ENCODE measurements at places on chromosomes 12 and 14.

DNA sequence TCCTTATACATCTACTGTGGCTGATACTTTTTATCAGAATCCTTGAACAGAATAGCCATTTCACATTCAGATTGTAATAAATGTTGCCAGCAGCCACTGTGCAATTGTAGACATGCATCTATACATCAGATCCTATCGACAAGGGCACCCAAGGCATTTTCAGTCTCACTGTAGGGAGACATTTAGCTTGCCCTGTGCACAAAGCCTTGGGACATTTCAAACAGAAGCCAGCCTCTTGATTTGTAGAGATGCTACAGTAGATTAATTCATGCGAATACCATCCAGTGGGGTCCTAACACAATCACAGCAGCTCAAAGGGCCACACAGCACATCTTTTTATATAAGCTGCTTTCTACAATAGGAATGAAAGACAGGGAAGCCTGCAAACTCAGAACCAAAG, 81.4 kb downstream of the SLC8A3 start:
- no peak for DNase-seq

DNA sequence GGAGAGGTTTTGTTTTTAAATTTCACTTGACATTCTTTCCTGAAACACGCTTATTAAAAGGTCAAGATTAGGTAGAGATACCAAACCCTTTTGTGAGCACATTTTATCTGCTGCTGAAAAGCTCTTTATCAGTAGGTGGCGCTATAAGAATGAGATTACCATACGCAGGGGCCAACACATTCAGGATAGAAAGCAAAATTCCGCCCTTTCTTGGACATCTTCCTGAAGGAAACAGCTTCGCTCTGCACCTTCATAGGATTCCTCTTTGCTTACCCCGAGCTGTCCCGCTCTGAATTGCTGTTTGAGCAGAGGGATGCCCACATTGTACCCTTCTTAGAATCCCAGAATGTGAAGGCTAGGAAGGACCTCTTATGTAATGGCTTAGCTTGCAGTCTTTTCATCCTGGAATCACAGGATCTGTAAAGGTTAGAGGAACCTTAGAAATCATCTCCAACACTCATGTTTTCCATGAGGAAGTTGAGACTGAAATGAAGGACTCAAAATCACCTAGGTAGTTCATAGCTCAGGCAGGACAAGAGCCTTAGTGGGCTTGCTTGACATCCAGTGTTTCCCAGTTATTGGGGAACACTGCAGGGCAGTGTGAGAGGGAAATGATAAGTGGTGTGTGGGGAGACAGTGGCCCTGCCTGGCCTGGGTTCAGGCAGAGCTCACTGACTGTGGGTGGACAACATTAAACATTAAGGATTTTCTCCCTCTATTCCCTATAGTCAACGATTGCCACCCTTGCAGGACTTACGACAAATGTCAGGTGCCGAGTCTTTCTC, 38.7 kb upstream of the CRY1 start:
- no peak for DNase-seq

- no peak for DNase-seq
Observed at GRCh38 chr12:128818065-128819022, 5.4 kb downstream of the SLC15A4 start.

GRCh38 chr12:53949631-53950436, 4.9 kb upstream of the HOXC12 start:
- DNase-seq: no peak

DNA sequence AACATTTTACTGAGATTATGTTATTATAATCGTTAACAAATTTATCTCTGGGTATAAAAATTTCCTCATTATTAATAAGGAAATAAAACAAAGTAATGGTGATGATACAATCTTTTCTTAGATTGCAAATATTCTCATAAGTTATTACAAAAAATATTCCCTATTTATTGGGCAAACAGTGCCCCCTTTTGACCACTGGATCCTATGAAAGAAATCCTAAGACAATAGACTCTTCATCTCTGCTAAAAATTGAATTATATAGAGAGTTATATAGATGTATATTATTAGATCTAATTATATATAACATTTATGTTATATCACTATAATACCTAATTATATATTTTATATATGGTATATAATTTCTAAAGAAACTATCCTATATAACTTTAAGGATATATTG, 94.2 kb upstream of the FGD4 start:
- no peak for DNase-seq

GRCh38 chr14:56124327-56124726, 6.1 kb downstream of the PELI2 start:
- no peak for DNase-seq

Measured in CD4-positive, alpha-beta T cell treated with Interferon gamma for 1 hour (primary cell).